ENCODE measurements at places on chromosomes 7 and 10.

DNA sequence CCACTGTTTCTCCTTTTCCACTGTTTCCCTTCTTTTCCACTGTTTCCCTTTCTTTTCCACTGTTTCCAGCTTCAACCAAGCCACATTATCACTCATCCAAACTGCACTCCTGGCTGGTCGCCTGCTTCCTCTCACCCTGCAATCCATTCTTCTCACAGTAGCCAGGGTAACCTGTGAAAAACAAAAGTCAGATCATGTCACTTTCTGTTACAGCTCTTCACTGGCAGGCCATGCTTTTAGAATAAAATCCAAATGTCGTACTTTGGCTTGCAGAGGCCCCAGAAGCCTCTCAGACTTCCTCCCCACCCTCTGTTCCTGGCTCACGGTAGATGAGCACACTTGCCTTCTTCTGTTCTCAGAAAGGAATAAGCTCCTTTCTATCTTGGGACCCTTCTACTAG is 33.9 kb downstream of the STARD3NL start:
- no peak for DNase-seq

DNA sequence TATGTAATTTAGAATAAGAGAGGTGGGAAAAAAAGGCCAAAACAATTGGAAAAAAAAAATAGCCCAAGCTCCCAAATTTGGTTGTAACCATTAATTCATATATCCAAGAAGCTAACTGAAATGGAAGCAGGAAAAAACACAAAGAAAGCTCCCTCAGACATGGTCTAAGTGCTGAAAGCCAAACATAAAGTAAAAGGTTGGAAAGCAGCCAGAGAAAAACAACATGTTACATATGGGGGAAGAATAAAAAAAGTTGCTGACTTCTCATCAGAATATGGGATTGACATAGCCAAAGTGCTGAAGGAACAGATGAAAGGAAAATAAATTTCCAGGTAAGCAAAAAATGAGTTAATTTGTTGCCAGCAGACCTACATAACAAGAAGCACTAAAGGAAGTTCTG is 40.3 kb downstream of the PDZD8 start:
- DNase-seq, result no peak

DNA sequence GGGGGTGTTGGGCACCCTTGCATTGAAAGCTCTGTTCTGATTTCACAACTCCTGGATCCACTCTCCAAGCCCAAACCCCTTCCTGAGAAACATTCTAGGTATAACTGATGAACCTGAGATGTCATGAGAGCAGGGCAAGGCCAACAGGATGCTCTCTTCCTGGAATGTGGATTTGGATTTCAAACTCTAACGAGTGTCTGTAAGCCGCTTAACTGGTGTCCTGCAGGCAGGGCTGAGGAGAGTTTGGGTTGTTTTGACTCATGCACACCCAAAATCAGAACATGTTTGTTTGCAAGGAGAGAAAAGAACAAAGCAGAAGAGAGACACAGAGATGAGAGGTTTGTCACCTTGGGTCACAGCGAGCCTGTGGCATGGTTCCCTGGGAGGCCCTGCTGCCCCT is 24.6 kb upstream of the AKR1E2 start:
- no peak for DNase-seq

DNA sequence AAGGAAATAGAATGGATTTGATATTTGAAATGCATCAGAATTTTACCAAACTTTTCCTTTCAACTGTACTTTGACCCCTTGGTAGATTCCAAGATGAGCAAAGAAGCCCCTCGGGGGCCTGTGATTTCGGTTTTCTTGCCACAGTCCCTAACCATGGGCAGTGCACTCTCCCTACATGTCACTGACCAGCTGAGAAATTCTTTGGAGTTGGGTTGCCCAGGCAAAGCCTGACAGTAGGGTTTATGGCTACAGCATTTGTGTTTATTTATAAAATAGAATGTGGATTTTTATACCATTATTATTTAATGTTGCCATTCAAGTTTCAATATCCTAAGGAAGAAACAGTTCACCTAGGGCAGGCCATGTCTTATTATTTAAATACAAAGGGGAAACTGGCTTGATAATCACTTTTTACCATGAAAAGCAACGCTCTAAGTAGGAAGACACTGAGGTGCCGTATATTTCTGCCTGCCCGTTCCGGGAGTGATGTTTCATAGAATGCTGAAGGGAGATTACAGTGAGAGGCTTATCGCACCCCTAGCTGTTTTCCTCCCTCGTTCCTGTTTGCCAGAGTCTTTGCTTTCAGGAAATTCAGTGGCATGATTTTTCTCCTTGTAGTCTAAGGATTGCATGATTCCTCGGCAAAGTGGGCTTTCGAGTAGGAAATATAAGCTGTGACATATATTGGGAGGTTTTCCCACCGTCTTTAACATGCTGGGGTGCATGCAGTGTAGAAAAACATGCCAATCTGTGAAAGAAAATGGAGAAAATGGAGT is 35.8 kb downstream of the WIPF3 start:
- DNase-seq, result no peak

Data from activated CD4-positive, alpha-beta T cell treated with anti-CD3 and anti-CD28 coated beads for 36 hours (primary cell).